ENCODE measurements at places on chromosomes 3 and 15.

DNA sequence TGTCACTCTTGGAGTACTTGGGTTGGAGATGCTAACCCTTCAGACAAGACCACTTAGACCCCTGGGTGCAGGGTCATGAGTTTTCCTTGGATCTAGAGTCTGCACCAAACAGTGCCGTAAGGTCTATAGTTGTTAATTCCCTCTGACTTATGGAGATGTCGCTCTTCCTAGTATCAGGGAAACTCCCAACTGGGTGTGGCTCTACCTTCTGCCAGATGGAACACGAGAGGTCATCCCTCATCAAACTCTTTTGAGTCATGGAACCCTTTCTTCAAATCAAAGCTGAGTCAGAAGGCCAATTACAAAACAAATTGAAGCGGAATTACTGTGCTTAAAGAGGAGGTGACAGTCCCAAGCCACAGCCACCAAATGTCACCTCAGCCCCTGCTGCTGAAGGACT is 514.9 kb upstream of the PROK2 start:
- DNase-seq = no peak

- no peak for DNase-seq
Observed at GRCh38 chr15:27491666-27492621, 521.0 kb downstream of the GABRG3 start.

GRCh38 chr3:186921578-186921977 is 8.7 kb upstream of the ST6GAL1 start:
- DNase-seq = no peak

- DNase-seq = no peak
Observed at GRCh38 chr15:54810031-54810430, 386.7 kb downstream of the RSL24D1 start.

DNA sequence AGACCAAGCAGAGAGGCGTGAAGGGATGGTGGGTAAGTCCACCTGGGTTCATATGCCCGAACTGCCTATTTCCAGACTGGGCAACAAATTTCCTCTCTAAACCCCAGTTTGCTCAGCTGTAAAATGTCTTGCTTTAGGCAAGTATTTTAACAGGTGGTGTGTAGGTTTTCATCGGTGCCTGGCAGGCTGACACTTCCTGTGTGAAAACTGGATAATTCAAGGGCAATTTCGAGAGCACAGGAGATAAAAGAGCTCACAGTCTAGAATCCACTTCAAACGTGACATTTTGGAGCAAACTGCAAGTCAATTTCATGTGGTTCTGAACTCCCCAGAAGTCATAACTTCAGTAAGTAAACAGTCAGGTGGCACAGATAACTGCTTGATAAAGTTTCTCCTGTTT is 112.2 kb downstream of the OXNAD1 start:
- DNase-seq = no peak

DNA sequence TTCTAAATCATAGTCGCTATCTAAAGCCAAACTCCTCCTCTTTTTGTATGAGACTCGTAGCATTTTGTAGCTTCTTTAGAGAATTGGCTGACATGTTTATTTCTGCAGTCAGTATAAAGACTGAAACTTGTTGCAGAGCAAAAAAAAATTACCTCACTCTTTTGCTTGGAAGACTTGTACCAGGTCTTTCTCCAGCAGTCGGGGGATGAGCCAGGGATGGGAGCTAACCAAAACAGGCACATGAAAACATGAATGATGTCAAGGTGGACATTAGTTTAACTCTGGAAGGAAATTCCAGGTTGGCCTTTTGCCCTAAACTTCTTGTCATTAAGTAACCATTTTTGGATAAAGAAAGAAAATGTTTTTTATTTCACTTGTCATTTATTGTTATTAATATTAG is 47.0 kb upstream of the SCAANT1 start:
- no peak for DNase-seq

- DNase-seq = no peak
Observed at GRCh38 chr3:177440456-177441104, 243.3 kb upstream of the TBL1XR1 start.

- peak; percentile 79 for DNase-seq
Observed at GRCh38 chr3:64023187-64023860, at the start of gene PSMD6. PSMD6 (minus strand) TSS chr3:64023494; CDS start chr3:64023419, 75 bp downstream.

- DNase-seq = no peak
Observed at GRCh38 chr3:189108067-189108466, 63.7 kb upstream of the TPRG1 start.

DNA sequence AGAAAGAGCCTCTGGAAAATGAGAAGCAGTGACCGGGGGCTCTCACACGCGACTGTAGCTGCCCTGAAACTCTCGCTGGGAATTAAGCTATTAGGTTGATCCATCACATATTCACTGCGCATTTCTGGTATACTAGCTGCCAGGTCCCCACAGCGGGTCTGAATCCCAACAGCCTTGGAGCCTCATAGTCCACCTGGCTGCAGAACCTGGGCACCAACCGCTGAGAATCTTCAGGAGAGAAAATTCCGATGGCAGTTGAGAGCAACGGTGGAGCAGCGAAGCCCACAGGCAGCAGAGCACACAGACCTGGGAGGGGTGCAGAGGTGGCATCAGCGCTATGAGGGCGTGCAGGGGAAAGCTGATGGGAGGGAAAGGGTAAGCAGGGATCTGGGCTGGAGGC is 75.1 kb downstream of the FAM174B start:
- no peak for DNase-seq

DNA sequence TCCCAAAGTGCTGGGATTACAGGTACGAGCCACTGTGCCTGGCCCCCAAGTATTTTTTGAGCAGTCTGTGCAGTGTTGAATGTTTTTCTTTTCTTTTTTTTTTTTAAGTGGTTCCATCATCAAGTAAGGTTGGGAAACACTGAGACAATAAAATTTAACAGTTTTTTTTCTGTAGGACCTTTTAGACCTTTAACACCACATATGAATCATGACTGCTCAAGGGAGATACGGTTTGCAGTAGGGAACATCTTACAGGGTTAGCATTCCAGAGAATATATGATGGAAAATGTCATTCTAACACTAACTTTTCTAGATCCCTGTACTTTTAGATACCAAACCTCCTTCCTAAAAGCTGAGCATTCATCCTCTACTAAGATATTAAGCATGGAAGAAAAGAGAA is 41.7 kb downstream of the SNX4 start:
- no peak for DNase-seq

DNA sequence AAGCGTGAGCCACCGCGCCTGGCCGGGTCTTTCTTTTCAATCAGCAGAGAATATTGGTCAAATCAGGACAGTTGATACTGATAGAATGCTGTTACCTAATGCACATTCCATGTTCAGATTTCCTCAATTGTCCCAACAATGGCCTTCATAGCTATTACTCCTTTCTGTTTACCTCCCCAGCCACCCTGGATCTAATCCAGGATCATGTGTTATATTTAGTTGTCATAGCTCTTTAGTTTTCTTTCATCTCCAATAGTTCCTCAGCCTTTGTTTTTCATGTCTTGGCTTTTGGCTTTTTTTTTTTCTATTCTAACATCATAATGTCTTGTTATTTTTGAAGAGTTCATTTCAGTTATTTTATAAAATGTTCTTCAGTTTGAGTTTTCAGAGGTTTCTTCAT is 14.6 kb downstream of the USP3 start:
- DNase-seq = no peak

Measured in stimulated activated CD4-positive, alpha-beta T cell treated with anti-CD3 and anti-CD28 coated beads, Interleukin-1b, Interleukin-23, amount 100 ng/mL, for 1 hour (primary cell).